ENCODE measurements at places on chromosomes 3 and 15.
A peak's percentile ranks its signal among the peaks of the same experiment; 100 is the strongest.

GRCh38 chr3:46829699-46830208 is 33.5 kb downstream of the MYL3 start:
- no peaks in the 10 kb centered on the region for H3K36me3 ChIP-seq
- DNase-seq: no peak
- H3K27ac ChIP-seq: no peak overlapping the region
- H3K4me3 ChIP-seq: no peak overlapping the region
- H3K27me3 ChIP-seq: no peaks in the 10 kb centered on the region
- H3K4me1 ChIP-seq: no peaks in the 10 kb centered on the region

- no peak overlapping the region for H3K27ac ChIP-seq
- H3K27me3 ChIP-seq: no peaks in the 10 kb centered on the region
- no peak overlapping the region for H3K4me3 ChIP-seq
- H3K4me1 ChIP-seq: no peaks in the 10 kb centered on the region
- H3K36me3 ChIP-seq: no peaks in the 10 kb centered on the region
- DNase-seq: peak; percentile 3
Observed at GRCh38 chr3:35079403-35079802, 559.9 kb upstream of the ARPP21 start.

GRCh38 chr15:31488437-31489204 is 162.0 kb downstream of the KLF13 start:
- peak; percentile 87 for DNase-seq
- no peak overlapping the region for H3K4me3 ChIP-seq
- H3K36me3 ChIP-seq: no peaks in the 10 kb centered on the region
- no peak overlapping the region for H3K27ac ChIP-seq
- H3K27me3 ChIP-seq: peaks cover 19% of the 10 kb centered on the region

DNA sequence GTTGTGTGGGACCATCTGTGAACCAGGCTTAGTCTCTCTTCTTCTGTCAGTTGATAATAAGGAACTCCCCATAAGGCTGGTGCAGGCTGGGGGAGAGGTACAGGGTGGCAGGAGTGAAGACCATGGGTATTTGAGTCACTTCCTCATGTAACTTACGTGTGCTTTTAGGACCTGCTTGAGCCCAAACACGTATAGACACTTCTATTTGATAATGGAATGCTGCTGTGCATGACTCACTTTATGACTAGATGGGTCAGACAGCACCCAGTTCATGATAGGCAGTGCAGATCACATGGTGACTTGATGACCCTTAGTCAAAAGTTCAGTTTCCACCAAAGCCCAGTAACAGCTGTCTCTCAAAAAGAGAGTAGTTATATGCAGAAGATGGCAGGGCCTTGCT is 490.9 kb downstream of the ZBBX start:
- DNase-seq: no peak
- no peak overlapping the region for H3K27ac ChIP-seq
- H3K4me1 ChIP-seq: no peaks in the 10 kb centered on the region
- H3K36me3 ChIP-seq: no peaks in the 10 kb centered on the region
- H3K27me3 ChIP-seq: no peaks in the 10 kb centered on the region
- no peak overlapping the region for H3K4me3 ChIP-seq

DNA sequence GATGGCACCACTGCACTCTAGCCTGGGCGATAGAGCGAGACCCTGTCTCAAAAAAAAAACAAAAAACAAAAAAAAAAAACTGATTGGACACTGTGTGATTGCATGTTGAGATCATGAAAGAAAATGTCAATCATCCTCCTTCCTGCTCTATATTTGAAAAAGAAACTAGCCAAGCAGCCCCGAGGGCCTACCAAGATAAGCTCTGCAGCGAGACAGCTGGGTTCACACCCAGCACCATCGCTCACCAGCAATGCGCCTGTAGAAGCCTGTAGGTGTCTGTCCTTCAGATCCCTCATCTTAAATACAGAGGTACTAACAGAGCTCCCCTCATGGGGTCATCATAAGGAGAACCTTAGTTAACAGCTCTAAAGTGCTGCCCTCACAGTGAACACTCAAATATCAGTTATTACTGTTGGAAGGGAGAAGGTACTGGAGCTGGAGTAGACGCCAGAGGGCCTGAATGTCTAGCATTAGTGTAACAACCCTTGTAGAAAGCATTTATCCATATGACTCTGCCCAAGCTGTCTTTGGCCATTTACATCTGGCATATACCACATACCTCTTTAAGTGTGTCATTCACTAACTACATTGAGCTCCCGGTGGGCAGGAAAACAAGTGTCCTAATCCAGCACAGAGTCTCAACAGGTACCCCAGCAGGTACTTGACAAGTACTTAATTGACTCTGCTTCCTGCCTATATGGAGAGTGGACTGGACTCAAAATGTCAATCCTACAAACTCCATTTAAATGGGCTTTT is 22.9 kb downstream of the MYLK start:
- H3K4me1 ChIP-seq: no peaks in the 10 kb centered on the region
- no peaks in the 10 kb centered on the region for H3K27me3 ChIP-seq
- no peak overlapping the region for H3K27ac ChIP-seq
- H3K4me3 ChIP-seq: no peak overlapping the region
- no peaks in the 10 kb centered on the region for H3K36me3 ChIP-seq

- no peak for DNase-seq
- H3K36me3 ChIP-seq: no peaks in the 10 kb centered on the region
- H3K27me3 ChIP-seq: no peaks in the 10 kb centered on the region
Observed at GRCh38 chr3:152480282-152480953, 211.7 kb downstream of the MBNL1 start.

GRCh38 chr3:27559835-27560234 is 75.7 kb upstream of the SLC4A7 start:
- no peaks in the 10 kb centered on the region for H3K36me3 ChIP-seq
- no peak overlapping the region for H3K27ac ChIP-seq
- peaks cover 5% of the 10 kb centered on the region for H3K4me1 ChIP-seq

DNA sequence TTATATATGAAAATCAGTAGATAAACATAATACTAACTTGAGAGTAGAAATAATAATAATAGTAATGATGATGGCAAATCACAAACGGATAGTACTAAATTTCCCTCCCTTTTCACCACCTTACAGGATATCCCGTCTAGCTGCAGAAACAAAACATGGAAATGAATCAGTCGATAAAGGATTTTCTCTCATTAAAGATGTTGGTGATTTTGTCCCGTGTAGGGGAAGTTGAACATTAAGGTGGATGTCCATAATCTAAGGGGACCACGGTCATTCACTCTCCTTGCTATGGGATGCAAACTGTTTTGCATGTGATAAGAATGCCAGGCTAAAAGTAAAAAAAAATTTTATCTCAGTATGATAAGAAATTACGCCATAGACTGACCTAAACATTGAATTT is 1027.7 kb upstream of the NR2F2 start:
- no peaks in the 10 kb centered on the region for H3K27me3 ChIP-seq
- no peak for DNase-seq
- H3K4me3 ChIP-seq: no peak overlapping the region
- H3K27ac ChIP-seq: no peak overlapping the region

DNA sequence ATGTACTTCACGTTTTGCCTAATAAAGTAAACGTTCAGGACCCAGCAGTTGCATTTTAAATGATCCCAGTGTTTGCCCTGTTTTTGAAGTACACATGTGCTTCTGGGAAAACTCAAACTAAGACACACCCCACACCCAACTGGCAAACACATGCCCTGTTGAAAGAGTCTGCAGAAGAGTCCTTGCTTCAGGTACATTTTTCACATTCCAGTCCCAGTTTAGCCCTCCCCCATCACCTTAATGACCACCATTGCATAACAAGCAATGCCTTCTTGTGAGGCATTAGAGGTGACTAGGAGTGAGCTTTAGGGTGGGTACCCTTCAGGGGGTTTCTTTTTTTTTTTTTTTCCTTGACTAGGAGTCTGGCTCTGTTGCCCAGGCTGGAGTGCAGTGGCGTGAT is 322.3 kb downstream of the CNTN4 start:
- no peaks in the 10 kb centered on the region for H3K27me3 ChIP-seq
- no peak overlapping the region for H3K27ac ChIP-seq
- no peaks in the 10 kb centered on the region for H3K36me3 ChIP-seq
- H3K4me1 ChIP-seq: no peaks in the 10 kb centered on the region

DNA sequence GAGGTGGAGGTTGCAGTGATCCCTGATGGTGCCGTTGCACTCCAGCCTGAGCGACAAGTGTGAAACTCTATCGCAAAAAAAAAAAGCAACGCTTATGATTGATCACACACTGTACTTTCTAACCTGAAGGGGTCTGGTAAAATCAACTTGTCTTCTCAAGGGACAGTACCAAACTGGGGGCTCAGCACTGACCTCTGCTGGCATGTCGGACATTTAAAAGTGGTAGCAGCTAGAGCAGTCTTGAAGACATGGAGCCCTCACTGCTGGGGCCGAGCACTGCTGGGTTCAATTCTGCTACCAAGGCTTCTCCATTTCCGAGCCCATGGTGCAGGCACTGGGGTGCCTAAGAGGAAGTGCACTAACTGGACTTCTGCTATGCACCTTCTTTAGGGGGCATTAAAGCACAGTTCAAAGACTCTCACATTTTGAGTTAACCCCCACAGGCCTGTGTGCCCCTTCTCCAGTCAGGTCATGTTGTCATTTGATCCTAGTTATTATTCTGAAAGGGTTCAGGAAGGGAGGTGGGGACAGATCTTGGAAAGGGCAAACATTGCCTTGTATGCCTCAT is 26.4 kb upstream of the LAMP3 start:
- no peaks in the 10 kb centered on the region for H3K27me3 ChIP-seq
- no peak overlapping the region for H3K4me3 ChIP-seq
- DNase-seq: peak; percentile 40
- H3K36me3 ChIP-seq: no peaks in the 10 kb centered on the region
- H3K4me1 ChIP-seq: peaks cover 9% of the 10 kb centered on the region

GRCh38 chr15:87817553-87817952 is 439.0 kb downstream of the NTRK3 start:
- H3K4me1 ChIP-seq: no peaks in the 10 kb centered on the region
- no peaks in the 10 kb centered on the region for H3K27me3 ChIP-seq
- H3K4me3 ChIP-seq: no peak overlapping the region
- DNase-seq: no peak
- H3K36me3 ChIP-seq: no peaks in the 10 kb centered on the region

DNA sequence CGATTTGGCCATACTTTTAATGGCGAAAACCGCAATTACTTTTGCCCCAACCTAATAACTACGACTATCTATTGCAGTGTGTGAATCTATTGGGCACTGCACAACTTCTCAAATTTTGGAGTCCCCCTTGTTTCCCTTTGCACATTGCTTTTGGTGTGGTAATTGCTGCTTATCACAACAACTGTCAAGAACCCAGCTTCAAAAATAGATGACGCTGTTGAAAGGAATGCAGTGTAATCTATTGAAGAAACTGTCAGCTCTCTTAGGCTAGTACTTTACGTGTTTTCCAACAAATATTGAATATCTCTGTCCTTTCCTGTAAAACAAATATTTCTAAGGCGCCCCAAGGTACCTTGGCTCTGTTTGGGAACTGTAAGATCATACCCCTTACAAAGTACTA is 222.8 kb upstream of the UBE2E2 start:
- H3K4me3 ChIP-seq: no peak overlapping the region
- peak overlapping the region; percentile 19 for H3K27ac ChIP-seq
- no peaks in the 10 kb centered on the region for H3K27me3 ChIP-seq
- no peaks in the 10 kb centered on the region for H3K36me3 ChIP-seq

- no peak for DNase-seq
- H3K27me3 ChIP-seq: no peaks in the 10 kb centered on the region
- no peaks in the 10 kb centered on the region for H3K36me3 ChIP-seq
- no peaks in the 10 kb centered on the region for H3K4me1 ChIP-seq
- no peak overlapping the region for H3K4me3 ChIP-seq
- H3K27ac ChIP-seq: no peak overlapping the region
Observed at GRCh38 chr15:35330048-35330695, 215.8 kb downstream of the DPH6 start.

DNA sequence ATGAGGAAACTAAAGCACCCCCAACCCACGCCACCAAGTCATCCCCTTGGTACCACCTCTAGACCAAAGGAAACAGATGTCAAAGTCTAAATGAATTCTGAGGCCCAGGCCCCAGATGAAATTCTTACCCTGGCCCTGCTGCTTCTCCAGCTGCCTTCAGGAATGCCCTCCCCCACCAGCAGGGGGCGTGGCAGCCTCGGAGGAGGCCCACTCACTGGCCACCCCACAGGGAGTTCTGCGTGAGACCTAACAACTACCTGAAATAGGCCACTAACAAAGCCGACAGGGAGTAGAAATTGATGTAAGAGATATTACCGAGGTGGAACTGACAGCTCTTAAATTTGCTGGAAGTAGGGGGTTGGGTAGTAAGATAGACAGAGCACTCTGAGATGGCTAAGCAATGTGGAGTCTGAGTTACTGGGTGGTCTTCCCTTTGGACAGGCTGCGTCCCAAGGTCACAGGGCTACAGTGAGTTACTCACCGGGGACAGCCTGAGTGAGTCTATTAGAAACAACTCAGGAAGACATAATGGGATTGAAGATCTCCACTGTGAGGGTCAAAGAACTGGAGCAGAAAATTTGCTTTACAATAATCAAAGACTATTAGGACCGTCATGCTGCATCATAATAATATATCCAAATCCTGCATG is 240.7 kb downstream of the SHOX2 start:
- H3K4me3 ChIP-seq: no peak overlapping the region
- no peaks in the 10 kb centered on the region for H3K36me3 ChIP-seq
- H3K27me3 ChIP-seq: no peaks in the 10 kb centered on the region
- H3K27ac ChIP-seq: no peak overlapping the region
- no peaks in the 10 kb centered on the region for H3K4me1 ChIP-seq
- peak; percentile 41 for DNase-seq

DNA sequence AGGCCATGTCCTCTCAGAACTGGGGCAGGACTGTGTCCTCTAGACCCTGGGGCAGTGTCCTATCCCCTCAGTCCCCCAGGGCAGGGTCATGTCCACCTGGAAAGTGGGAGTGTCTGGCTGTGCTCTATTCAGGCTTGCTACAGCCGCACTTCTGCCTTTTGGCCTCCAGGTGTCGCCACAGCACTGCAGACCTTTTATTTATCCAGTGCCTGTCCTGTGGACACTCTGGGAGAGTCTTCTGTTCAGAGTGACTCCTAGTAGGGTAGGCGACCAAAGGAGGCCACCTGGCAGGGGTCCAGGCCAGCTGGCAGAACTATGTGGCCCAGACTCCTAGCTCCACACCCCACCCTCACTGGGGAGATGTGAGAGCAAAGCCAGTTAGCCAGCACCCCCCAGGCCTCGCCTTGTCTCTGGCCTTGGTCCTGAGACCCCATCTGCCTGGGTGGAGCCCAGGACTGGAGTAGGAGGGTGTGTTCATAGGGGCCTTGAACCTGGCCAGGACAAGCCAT is 3.9 kb downstream of the TMIE start:
- H3K4me1 ChIP-seq: peaks cover 33% of the 10 kb centered on the region
- no peak overlapping the region for H3K4me3 ChIP-seq
- no peaks in the 10 kb centered on the region for H3K36me3 ChIP-seq
- DNase-seq: peak; percentile 83
- no peak overlapping the region for H3K27ac ChIP-seq

- DNase-seq: no peak
- no peak overlapping the region for H3K4me3 ChIP-seq
- H3K36me3 ChIP-seq: no peaks in the 10 kb centered on the region
- H3K27me3 ChIP-seq: no peaks in the 10 kb centered on the region
- H3K27ac ChIP-seq: peak overlapping the region; percentile 75
- H3K4me1 ChIP-seq: peaks cover 16% of the 10 kb centered on the region
Observed at GRCh38 chr3:151769175-151769574, 35.4 kb downstream of the AADACL2 start.

DNA sequence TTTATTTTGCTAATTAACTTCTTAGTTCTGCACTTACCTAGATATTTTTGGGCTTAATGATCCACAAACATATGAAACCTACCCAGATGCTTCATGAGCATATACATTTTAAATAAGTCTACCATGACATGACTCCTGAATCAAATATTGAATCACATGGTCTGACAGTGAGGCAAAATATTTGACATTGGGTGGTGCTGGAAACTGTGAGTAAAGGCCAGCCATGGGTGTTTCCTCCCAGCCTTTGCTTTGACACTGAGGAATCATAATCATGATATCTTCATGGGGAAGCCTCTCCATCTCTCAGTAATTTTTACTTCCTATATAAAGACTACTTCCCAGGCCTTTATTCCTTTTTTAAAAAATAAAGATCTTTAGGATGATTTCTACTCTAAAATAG is 22.8 kb upstream of the SSR3 start:
- no peak overlapping the region for H3K4me3 ChIP-seq
- no peak overlapping the region for H3K27ac ChIP-seq
- no peaks in the 10 kb centered on the region for H3K36me3 ChIP-seq
- H3K27me3 ChIP-seq: no peaks in the 10 kb centered on the region

All from hepatocyte (in vitro differentiated cells).